ENCODE measurements at places on chromosomes 4 and X. TPM values are rescaled to one million over a fixed set of nuclear protein-coding genes. Genes with fewer than 3 reads are reported as not detected.

DNA sequence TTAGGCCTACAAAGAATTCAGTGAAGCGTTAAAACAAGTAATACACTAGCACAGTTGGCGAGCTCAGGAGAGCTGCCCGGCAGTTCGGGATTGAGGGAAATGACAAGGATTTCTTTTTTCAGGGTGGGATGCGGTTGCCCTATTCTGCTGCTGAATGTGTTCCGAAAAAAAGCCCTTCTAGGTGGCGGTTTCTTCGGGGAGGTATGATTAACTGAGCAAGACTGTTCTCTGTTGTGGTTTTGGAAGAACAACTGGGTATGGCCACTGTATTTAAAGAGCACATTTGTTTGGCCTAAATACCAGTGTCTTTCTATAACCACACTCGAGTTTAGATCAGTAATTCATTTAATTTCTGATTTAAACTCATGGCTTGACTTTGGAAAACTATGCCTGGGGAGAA, 459.7 kb upstream of the FAT1 start:
- no peak for DNase-seq

The MBNL3 gene
- 16.4 TPM for polyA plus RNA-seq

The GAGE12E gene
- not detected for polyA plus RNA-seq

- no peak for DNase-seq
These were observed 21.4 kb downstream of the MFAP3L start for GRCh38 chr4:170004651-170005295.

DNA sequence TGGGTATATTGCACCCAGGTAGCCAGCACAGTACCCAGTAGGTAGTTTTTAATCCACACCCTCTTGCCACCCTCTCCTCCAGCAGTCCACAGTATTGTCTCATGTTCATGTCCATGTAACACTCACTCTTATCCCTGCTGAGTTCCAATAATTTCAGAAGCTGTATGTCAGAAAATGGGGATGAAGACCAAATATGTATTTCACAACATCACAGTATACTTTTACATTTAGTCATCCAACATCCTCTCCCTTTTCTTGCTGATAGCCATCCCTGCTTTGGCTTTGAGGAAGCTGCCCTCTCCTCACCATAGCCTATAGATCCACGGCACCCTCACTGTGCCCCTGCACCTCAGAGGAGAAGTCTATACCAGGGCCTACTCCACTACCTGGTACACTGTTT, 126.0 kb upstream of the LDB2 start:
- DNase-seq: no peak

- DNase-seq: no peak
These were observed 22.6 kb upstream of the CYP4V2 start for GRCh38 chr4:186168750-186169149.

- no peak for DNase-seq
These were observed 98.2 kb upstream of the HHIP start for GRCh38 chr4:144547678-144548298.
